NCI-H1436 (cell line): ENCODE measurements at places on chromosomes 1 and 21.

- DNase-seq, result no peak
Measured at GRCh38 chr1:193680247-193680923, 494.0 kb upstream of the B3GALT2 start.

- DNase-seq, result peak; percentile 11
Measured at GRCh38 chr1:215606564-215607168, 39.6 kb downstream of the KCTD3 start.

DNA sequence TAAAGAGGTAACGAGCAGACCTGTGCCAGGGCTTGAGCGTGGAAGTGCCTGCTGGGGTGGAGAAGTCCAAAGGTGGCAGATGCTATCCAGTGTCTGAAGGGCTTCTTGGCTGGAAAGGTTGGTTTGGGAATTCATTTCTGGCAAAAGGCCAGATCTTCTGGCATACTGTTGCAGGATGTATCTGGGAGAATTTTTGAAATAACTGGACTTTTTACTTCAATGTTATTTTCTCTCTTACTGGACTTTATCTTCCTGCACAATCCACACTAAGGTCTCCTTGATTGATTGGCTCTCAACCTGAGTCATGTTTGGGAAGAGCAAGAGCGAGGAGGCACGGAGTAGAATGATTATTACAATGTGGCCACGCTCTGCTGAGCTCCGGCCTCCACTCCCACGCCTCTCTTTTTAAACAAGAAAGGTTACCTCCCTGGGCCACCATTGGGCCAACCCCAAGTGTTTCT is 278.4 kb downstream of the TM2D1 start:
- no peak for DNase-seq

DNA sequence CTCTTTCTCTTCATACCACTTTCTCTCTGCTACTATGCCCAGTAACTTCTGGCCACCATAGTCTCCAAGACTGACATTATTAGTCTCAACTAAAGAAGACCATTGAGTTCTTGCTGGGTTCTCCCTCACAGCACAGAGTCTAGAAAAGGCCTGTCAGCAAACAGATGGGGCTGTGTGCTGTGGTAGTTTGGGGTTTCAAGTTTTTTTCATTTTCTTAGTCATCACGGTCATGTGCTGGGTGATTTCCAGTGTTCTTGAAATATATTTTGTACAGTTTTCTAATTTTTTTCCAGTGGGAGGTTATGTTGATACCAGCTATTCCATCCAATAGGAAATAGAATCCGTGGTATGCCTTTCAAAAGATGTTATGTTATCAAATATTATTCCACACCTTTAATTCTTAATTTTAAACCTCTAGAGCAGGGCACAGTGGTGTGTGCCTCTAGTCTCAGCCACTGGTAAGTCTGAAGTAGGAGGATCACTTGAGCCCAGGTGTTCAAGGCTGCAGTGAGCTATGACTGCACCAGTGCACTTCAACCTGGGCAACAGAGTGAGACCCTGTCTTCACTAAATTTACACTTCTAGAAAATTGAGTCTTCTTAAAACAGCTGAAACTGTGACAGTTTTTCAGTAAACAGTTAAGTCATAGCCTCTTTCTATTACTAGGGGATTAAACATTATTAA is 8.3 kb downstream of the CFHR2 start:
- no peak for DNase-seq

- no peak for DNase-seq
Measured at GRCh38 chr1:178739285-178740045, 14.4 kb downstream of the RALGPS2 start.

DNA sequence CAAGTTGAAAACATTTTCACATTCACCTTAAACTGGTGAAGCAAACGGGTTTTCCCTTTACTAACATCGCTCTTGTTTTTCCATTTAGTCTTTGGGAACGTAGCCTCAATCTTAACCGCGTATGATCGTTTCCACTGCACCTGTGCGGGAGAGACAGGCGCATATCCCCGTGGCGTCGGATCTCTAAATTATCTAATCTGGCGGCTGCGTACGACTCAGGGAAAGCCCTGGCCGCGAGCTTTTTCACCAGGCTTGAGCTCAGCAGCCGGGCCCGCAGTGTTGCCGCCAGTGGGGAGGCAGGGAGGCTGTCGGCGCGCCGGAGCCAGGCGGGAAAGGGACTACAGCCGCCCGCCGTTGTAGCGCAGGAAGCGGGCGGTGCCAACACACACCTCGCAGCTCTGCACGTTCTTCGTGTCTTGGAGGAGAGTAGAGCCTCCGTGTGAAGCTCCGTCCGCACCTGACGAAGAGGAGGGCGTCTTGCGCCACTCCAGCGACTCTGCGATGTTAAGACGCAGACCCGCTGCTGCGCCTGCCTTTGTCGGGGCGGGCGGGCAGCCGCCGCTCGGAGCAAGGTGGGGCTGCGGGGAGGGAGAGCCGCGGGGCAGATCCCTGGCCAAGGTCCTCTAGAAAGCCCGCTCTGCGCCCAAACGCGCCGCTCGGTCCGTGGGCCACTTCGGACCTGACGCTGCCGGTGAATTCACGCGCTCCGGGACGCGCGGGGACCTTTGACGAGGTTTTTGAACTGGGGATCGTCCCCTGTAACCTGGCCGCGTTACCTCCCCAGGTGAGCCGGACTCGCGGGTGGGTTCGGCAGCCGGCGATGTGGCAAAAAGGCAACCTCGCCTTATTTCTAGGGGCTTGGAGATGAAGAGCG is 18.5 kb upstream of the TBX15 start:
- no peak for DNase-seq

- no peak for DNase-seq
Measured at GRCh38 chr1:246214708-246215509, 292.2 kb downstream of the SMYD3 start.

GRCh38 chr1:176656257-176656995 is 193.5 kb downstream of the PAPPA2 start:
- no peak for DNase-seq

DNA sequence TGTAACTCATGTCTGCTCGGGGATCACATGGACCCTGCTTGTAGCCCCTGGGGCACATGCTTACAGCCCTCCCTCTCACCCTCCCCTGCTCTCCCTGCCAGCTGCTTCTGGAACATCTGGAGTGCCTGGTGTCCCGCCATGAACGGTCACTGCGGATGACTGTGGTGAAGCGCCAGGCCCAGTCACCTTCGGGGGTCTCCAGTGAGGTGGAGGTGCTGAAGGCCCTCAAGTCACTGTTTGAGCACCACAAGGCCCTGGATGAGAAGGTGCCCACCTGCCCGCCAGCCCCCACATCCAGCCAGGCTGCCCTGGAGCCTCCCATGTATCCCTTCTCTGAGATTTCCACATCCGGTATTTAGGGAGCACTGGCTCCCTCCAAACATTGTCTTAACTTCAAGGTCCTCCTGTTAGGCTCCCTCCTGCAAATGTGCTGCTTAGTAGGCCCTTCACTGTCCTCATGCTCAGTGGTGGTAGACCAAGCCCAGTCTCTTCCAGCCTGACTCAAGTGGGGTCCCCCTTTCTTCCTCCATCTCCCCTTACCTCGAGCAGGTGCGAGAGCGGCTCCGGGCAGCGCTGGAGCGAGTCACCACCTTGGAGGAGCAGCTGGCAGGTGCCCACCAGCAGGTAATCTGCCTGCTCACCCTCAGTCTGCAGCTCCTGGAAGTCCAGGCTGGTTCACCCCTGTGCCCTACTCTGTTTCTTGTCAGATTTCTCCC is 17.7 kb downstream of the PPFIA4 start:
- DNase-seq, result no peak

- no peak for DNase-seq
Measured at GRCh38 chr1:165841582-165842017, 14.2 kb downstream of the UCK2 start.

- no peak for DNase-seq
Measured at GRCh38 chr21:25428537-25428936, 178.7 kb downstream of the MRPL39 start.

DNA sequence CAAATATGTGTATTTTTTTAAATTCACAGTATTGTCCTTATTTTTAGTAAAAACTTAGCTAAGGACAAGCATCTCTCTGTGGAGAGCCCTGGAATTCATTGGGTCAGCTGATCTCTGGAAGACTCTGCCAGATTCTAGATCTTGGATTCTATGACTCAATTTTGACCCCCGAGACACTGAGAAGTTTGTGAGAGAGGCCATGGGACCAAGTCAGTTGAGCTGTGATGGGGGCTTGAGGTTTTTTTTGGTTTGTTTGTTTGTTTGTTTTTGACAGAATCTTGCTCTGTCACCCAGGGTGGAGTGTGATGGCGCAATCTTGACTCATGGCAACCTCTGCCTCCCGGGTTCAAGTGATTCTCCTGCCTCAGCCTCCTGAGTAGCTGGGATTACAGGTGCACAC is 13.5 kb downstream of the SHISA4 start:
- no peak for DNase-seq

DNA sequence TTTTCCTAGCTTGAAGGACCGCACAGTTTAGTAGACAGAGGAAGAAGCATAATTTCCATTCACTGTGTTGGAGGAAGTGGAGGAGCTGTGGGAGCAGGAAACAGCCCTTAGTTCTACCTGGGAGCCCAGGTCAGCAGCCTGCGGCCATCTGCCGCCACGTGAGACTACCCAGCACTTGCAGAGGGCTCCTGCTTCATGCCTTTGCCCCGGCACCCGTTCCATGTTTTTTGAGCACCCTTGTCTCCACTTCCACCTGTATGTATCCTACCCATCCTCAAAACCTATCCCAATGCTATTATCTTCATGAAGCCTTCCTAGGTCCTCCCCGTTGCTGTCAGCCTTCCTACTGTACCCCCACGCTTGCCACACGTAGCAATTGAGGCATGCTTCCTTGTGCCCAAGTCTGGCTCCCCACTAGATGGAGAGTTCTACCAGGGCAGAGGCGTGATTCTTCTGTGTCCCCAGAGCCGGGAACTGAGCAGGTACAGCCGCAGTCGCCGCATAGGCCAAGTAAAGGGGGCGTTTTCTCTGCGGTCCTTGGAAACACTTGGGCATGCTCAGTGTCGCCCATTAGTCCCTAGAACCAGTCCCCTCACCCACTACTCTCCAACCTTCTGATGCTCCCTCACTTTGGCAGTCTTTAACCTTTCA is 1.9 kb downstream of the SLC6A9 start:
- DNase-seq, result peak; percentile 55

- no peak for DNase-seq
Measured at GRCh38 chr1:70497152-70497551, 86.1 kb downstream of the CTH start.

DNA sequence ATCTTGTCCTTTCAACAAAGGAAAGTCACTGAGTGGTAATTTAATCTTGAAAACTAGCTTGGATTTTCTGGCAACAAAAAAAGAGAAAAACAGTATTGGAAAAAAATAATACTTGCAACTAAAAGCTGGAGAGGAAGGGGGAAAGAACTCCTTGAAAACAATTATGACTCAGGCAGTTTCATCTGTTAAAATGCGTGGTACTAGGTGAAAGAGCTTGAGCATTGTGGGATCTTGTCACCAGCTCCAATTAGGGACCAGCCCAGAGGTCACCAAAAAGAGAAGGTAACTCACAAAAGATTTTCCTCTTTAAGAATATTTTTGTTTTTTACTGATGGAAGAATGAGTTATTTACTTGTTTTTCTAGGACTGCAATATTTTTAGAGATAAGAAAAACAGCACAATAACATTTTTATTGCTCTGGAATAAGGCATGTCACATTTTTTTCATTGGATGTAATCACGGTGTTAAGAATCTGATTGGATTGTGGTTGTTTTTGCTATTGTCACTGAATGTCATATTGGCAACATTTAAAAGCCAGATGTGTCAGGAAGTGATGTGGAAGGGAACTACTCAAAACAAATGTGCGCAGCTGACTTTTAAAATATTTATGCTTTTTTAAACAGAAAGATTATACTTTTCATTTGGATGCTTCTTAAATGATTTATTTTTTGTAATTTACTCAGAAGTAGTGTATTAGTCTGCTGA is 78.5 kb upstream of the ADAMTS5 start:
- DNase-seq, result no peak

- no peak for DNase-seq
Measured at GRCh38 chr1:200479816-200480215, 70.0 kb upstream of the ZNF281 start.

DNA sequence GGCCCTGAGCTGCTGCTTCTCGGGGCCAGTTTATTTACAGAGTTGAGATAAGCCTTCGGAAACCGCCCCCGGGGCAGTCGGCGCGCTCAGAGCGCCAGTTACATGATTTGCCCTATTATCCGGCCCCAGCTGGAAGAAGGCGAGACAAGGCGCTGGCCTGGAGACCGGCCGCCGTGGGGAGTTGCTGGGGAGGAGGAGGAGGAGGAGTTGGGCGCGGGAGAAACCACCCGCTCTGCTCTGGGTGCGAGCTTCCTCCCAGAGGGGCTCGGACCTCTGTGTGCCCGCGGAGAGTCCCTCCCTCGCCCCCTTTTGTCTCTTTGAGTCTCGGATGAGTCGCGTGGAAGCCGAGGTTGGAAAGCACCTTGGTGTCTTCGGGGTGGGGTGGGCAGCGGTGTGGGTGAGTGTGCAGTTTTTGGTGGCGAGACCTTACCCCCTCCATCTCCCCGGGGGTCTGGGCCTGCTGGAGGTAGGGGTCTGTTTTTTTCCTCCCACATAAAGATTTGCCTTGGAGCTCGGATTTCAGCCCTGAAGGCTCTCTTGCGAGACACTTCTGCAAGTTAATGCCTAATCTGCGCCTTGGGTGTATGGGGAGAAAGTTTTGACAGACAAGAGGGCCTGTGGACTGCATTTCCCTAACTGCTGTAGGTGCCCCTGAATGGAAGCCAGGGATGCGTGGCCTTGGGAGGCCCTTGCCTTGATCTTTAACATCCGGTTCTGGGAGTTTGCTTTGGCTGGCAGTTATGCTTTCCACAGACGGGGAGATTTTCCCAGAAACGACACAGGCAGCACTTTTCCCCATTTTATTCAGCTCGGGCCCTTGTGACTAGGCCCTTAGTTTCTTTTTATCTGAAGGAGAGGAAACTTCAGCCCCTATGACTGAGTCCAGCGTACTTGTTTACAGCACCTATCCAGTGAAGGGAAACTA is 80.0 kb downstream of the NDUFS5 start:
- DNase-seq, result no peak

DNA sequence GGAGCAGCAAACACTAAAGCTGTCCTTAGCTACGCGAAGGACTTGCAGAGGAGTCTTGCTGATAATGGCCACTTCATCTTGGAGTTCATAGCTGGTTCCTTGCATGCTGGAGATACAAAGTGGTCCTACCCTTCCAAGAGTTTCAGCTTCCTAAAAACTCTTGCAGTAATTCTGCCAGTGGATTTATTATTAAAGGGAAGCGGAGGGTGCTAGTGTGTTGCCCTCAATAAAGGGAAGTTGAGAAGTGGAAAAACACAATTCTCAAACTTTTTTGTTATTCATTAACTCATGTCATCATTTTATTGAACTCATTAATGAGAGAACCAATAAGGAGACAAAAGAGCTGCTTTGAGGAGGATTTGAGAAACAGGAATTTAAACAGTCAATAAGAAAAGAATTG is 6.5 kb upstream of the HAPLN2 start:
- no peak for DNase-seq

- no peak for DNase-seq
Measured at GRCh38 chr1:103496014-103496635, 29.4 kb upstream of the RNPC3 start.
